ENCODE measurements at places on chromosomes 3 and 15.

- DNase-seq, result no peak
Measured at GRCh38 chr15:31845791-31846190, 184.5 kb upstream of the CHRNA7 start.

DNA sequence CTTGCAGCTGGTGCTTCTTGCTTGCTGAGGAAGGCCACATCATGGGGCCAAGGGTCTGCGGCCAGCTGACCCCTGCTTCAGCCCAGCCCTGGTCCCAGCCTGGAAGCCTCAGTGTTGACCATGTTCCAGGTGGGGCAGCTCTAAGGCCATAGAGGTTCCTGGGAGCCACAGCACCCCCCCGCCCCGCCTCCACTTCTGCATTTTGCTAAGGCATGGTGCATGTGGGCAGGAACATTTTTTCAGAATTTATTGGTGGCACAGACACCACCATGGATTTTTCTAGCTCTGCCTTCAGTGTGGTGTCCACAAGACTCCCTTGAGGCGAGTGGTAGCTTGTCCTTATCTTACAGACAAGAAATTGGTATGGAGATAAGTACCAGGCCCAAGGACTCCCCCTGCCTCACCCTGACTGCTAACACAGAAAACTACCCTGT, 1.9 kb upstream of the CHST14 start:
- no peak for DNase-seq

DNA sequence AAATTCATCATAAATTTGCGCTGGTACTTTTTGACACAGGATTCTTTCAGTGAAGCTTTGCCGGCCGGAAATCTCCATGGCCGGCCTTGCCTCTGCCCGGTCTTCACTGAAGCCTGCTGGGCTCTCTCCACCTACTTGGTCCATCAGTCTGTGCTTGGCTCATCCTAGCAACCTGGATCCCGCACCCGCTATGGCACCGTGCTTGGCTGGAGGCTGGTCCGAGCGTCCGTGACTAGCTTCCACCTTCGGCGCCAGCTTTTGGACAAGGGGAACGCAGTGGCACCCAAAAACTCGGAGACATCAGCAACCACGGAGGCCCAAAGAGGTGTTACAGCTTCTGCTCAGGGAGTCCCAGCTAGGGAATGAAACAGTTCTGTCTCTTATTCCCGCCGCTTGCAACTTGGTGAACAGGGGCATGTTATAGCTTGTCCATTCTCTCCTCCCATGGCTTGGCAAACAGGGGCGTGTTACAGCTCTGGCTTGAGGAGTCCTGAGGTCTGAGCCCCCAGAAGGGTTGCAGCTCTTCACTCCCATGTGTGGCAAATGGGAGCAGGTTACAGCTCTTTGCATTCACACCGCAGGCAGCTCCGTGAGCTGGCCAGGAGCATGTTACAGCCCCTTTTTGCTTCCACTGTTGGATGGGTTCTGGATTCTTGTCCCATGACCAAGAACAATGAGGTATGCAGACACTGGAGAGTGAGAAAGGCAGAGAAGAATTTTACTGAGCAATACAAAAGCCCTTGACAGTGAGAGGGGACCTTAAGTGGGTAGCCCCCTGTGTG, 204.2 kb downstream of the DIPK2A start:
- DNase-seq, result no peak

DNA sequence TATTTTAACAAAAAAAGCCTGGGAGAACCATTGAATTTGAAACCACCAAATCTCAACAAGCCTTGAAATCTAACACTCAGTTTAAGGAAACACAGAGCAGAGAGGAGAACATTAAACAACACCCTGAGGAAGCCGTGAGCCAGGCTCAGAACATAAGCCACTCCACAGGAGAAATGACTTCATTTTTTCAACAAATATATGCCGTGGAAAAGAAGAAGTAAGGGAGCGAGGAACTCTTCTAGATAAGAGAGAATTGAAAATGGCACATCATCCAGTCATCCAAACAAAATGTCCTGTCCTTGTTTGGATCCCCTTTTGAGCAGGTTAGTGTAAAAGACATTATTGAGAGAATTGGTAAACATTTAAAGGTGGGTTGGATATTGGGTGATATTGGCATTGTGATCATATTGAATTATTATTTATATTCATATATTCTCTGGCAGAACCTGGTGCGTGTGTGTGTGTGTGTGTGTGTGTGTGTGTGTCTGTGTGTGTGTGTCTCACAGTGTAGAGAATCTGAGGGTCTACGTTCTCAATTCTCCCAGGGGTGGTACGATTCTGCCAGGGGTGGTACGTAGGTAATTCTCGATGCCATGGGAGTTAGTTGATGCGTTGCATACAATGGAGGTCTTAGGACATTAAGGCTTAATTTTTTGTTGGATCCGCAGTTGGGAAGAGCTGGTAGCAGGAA, 94.4 kb downstream of the ST6GAL1 start:
- DNase-seq, result no peak

- DNase-seq, result no peak
Measured at GRCh38 chr3:29512641-29513040, 231.8 kb downstream of the RBMS3 start.

- peak; percentile 14 for DNase-seq
Measured at GRCh38 chr3:54309601-54310000, 187.2 kb downstream of the CACNA2D3 start.

DNA sequence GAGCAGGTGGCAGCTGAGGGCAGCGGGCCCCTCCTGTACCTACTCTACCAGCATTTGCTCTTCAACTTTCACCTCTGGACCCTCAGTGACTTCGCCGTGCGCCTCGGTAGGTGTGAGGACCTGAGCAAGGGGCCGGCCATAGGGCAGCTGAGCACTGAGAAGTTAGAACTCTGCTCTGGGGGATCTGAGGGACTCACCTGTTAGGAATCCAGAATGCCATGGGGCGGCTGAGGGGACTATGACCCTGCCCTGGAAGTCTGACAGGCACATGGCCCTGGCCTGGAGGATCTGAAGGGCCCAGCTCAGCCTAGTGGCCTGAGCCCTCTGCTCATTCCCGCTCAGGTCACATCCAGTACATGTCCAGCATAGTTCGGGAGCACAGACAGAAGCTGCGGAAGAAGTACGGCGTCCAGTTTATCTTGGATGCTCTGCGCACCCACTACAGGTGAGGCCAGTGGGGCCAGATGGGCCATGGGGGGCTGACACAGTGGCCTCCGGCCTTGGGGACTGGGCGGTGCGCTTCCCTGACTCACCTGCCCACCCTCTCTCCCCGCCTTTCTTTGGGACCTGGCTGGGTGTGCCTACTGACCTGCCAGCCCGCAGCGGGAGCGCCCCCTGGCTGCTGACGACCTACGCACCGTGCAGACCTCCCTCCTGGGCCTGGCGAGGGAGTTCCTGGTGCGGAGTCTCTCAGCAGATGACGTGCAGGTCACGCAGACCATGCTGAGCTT, 18.8 kb downstream of the NBEAL2 start:
- peak; percentile 84 for DNase-seq

- DNase-seq, result no peak
Measured at GRCh38 chr3:52289338-52289746, 1.7 kb downstream of the GLYCTK start.

DNA sequence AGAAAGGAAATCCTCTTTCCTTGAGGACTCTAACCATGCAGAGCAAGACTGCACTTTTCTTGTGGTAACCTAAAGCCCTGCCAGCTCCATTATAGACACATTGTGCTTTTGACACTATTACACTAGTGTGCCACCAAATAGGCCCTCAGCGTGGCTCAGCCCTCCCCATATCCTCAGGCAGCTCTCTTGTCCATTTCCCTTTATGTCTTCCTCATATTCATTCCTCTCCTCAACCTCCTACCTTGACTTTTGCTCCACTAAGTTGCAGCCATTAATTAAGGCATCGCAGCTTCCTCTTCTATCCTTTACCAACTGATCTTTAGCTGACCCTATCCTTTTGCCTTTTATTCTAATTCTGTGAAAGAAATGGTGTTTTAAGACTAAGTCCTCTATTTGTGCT, 3.7 kb downstream of the ATG7 start:
- DNase-seq, result no peak

- DNase-seq, result peak; percentile 69
Measured at GRCh38 chr3:25789596-25790556, at the start of gene OXSM. OXSM (plus strand) TSS chr3:25790090; CDS start chr3:25791021, 931 bp downstream.

GRCh38 chr3:112676659-112677234, 35.8 kb upstream of the CCDC80 start:
- peak; percentile 8 for DNase-seq

DNA sequence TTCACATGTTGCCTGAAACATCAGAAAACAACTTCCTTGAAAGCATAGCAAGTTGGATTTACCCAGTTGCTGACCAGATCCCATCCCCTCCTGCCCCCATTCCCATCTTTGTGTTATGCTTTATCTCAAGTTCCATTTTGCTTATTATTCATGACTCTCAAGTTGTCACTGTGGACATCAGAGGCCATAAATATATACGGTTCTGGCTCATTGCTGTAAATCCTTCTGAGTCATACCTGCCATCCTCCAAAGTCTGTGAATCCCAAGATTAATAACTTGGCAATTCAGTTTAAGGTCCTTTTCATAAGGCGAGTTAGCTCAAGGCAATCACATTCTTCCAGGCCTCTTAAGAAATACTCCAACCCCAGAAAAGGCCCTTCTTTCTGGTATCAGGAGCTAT, 126.2 kb upstream of the C2CD4B start:
- DNase-seq, result no peak

DNA sequence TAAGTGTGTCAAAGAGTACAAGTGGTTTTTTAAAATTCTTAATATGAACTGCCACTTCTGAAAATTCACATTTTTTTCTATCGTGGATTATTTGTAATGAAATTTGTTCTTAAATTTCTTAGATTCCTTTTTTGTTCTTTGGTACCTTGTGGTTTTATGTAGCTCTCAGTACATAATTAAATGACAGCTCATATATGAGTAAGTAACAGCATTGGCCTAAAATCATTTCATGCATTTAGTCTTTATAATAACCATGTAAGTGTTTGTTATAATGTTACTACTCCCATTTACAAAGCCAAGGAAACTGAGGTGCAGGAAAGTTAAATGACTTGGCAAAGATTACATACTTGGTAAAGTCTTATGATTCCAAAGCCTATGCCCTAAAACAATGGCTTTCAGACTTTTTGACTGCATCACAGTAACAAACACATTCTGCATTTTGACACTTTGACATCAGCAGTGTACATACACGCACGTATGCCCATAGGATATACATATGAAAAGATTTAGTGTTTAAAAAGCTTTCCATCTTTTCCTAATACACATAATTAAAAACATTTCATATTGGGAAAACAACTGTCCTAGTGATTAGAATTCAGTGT, 14.9 kb downstream of the SPRED1 start:
- DNase-seq, result no peak

GRCh38 chr3:60932643-60933042, 318.6 kb downstream of the FHIT start:
- no peak for DNase-seq

GRCh38 chr15:58545307-58546065, 113.7 kb downstream of the LIPC start:
- DNase-seq, result no peak

DNA sequence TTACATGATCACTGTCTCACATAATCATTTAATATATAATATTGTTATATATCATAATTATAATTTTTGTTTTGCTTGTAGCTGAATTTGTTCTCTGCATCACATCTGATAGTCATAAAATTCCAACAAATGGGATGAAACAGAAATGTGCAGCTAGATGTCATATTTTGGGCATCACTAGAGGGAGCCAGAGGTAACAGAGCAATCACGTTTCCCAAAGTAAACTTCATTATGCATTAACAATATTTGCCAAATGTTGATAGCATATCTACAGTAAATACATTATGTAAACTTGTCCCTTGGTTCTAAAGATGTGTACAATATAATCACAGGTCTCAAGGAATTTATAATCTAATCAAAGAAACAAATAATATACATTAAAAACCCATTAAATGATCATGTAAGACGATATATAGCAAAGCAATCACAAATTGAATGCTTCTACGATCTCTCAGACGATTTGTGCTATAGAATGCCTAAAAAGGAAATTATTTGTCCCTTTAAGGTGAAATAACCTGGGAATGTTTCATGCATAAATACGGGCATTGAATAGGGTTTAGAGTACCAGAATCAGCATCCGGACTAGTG, 234.2 kb upstream of the MCTP2 start:
- DNase-seq, result peak; percentile 21

DNA sequence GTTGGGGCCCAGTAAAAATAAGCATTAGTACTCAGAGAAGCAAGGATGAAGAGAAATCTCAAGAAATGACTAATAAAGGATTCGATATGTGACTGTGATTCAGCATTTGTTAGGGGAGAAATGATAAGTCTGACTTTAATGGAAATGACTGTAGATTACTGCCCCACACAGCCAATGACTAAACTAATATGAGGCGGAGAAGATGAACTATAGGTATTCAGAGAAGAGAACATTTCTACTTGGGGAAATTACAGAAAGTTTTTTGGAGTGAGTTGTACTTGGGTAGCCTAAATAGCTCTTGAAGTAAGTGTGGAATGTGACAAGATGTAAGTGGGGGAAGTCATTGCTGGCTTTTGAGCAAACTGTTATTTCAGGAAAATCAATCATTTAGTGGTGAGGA, 380.0 kb downstream of the PDCD6IP start:
- no peak for DNase-seq

DNA sequence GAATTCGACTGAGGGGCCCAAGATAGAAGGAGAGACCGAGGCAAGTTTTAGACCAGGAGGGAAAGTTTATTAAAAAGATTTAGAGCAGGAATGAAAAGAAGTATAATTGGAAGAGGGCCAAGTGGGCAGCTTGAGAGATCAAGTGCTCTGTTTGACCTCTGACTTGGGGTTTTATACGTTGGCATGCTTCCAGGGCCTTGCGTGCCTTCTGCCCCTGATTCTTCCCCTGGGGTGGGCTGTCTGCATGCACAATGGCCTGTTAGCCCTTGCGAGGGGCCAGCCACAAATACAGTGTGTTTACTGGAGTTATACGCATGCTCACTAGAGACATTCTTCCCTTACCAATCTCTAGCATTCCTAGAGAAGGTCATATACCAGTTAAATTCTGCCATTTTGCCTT, 70.7 kb upstream of the LARS2 start:
- DNase-seq, result no peak

- DNase-seq, result no peak
Measured at GRCh38 chr3:54874816-54875556, 52.9 kb downstream of the LRTM1 start.

DNA sequence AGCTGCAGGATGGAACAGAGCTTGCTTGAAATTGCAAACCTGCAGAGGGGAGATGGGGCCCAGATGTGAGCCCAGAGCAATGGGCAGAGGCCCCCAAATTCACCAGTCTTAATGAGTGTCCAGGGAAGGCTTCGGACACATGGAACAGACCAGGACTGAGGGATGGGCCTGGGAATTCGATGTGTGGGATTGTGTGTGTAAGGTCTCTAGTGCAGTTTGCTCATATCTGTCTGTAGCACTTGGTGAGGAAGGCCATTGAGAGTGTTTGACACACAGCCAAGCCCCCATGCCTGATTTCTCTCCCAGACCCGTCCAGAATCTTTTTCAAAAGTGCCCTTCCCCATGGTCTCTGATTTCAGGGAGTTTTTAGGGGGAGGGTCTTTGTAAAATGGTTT, 17.2 kb downstream of the TEX264 start:
- DNase-seq, result no peak

GRCh38 chr3:129672412-129672811, 65.9 kb upstream of the PLXND1 start:
- no peak for DNase-seq

GRCh38 chr3:188332085-188332484, 178.1 kb downstream of the LPP start:
- no peak for DNase-seq

GRCh38 chr15:61712129-61712759, 348.0 kb downstream of the VPS13C start:
- no peak for DNase-seq
